ENCODE measurements at places on chromosomes 2 and 18.

DNA sequence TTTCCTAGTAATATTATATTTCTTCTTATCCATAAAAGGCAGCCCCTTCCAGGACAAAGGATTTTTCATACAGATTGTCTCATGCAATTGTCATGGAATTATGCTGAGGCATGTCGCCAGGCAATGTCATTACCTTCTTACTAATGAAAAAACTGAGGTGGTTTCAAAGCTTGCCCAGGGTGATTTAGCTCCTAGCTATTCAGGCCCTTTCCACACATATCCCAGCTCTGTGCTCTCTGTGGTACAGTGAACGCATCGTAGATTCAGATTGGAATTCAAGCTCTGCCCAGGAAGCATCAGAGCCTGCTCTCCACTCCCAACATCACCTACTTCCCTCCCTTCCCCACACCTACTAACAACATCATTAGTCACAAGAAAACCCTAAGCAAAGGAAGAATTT, 60.1 kb downstream of the ATP8B1 start:
- DNase-seq = no peak

DNA sequence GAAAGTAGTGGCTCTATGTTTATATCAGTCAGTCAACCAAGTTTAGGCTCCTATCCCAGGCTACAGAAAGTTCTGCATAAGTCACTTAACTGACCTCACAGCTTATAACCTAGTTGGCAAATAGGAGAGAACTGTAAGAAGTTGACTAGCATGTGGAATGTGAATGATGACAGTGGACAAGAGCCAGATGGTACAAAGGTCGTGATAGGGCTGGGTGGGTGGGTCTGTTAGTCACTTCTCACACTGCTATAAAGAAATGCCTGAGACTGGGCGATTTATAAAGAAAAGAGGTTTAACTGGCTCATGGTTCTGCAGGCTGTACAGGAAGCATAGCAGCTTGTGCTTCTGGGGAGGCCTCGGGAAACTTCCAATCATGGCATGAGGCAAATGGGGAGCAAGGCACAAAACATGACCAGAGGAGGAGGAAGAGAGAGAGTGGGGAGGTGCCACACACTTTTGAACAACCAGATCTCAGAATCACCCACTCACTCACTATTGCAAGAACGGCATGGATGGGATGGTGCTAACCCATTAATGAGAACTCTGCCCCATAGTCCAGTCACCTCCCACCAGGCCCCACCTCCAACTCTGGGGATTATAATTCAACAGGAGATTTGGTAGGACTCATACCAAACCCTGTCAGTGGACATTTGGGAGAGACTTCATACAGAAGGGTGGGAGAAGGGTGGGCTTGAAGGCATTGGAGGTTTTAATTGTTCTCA, 68.8 kb downstream of the LTBP1 start:
- no peak for DNase-seq

GRCh38 chr2:237920673-237921072, 46.1 kb upstream of the UBE2F start:
- no peak for DNase-seq

- peak; percentile 9 for DNase-seq
These were observed 56.6 kb downstream of the EPG5 start for GRCh38 chr18:45910405-45911023.

GRCh38 chr2:10465910-10466309, 17.8 kb upstream of the ODC1 start:
- no peak for DNase-seq

Measured in GM06990 (cell line).